ENCODE measurements at places on chromosomes 3 and 15.

GRCh38 chr3:32278714-32279113 lies 40.2 kb downstream of the CMTM8 start:
- no peak for DNase-seq
- H3K27ac ChIP-seq, result no peak overlapping the region
- no peaks in the 10 kb centered on the region for H3K4me1 ChIP-seq
- no peaks in the 10 kb centered on the region for H3K36me3 ChIP-seq
- no peaks in the 10 kb centered on the region for H3K27me3 ChIP-seq

- no peak overlapping the region for H3K4me3 ChIP-seq
- no peak for DNase-seq
- no peaks in the 10 kb centered on the region for H3K27me3 ChIP-seq
- H3K27ac ChIP-seq, result no peak overlapping the region
- H3K4me1 ChIP-seq, result no peaks in the 10 kb centered on the region
Observed at GRCh38 chr3:158659454-158660237, 12.8 kb downstream of the LXN start.

DNA sequence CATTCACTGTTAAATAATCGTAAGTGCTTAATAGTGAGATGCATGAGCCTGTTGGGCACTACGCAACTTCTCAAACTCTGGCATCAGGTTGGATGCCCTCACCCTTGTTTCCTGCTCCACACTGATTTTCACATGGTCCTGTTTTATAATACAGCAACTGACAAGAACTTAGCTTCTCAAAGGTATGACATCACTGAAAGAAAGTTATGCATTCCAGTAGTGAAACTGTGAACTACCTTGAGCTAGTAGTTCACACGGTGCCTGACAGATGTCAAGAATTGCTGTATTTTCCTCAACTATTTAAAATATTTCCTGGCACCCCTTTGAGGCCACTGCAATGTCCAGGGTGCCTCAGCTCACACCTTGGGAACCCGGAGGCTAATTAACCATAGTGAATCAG lies 327.5 kb downstream of the RORA start:
- no peaks in the 10 kb centered on the region for H3K27me3 ChIP-seq
- no peaks in the 10 kb centered on the region for H3K36me3 ChIP-seq
- DNase-seq, result no peak
- H3K4me3 ChIP-seq, result no peak overlapping the region

- H3K4me3 ChIP-seq, result no peak overlapping the region
- no peak for DNase-seq
- no peaks in the 10 kb centered on the region for H3K27me3 ChIP-seq
- H3K27ac ChIP-seq, result no peak overlapping the region
Observed at GRCh38 chr3:4714045-4714444, 220.9 kb downstream of the ITPR1 start.

DNA sequence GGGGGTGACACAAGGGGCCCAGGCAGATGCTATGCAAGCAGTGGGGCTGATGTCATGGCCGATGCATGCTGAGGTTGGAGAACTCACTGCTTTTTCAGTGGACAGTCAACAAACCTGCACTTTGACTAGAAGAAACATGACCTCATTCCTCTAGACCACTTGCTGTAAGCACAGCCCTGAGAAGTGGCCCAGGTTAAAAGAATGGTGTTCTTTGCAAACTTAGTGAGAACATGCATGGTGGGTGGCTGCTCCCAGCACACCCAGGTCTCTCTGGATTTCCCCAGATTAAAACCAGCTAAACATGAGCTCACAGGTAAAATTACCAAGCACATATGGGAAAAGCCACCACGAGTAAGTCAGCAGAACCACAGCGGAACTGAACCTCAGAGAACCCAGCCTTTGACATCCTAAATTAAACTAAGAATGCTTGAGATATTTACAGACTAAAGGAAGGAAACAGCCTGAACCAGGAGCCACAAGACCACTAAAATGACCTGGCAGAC lies 15.5 kb downstream of the DLEC1 start:
- no peaks in the 10 kb centered on the region for H3K27me3 ChIP-seq
- no peak overlapping the region for H3K4me3 ChIP-seq
- no peak for DNase-seq
- no peak overlapping the region for H3K27ac ChIP-seq
- H3K4me1 ChIP-seq, result no peaks in the 10 kb centered on the region
- peaks cover under 1% of the 10 kb centered on the region for H3K36me3 ChIP-seq

DNA sequence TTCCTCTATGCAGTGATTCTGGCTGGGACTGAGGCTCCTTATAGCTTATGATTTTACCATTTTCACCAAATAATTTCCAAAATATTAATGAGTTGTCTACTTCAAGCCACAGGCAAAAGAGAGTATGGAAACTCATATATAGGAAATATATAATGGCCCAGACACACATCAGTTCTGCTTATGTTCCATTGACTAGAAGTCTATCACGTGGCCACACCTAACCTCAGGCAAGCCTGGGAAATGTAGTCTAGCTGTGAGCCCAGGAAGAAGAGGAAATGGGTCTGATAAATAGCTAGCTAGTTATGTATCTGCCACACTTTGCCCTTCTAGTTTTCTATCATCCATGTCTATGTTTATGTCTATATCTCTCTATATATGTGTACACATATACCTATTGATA lies 195.1 kb downstream of the OTOL1 start:
- no peaks in the 10 kb centered on the region for H3K27me3 ChIP-seq
- H3K4me1 ChIP-seq, result no peaks in the 10 kb centered on the region
- H3K4me3 ChIP-seq, result no peak overlapping the region
- DNase-seq, result no peak

GRCh38 chr3:143935678-143936077 lies 35.9 kb upstream of the DIPK2A start:
- no peak overlapping the region for H3K27ac ChIP-seq
- H3K4me3 ChIP-seq, result no peak overlapping the region
- no peak for DNase-seq
- no peaks in the 10 kb centered on the region for H3K4me1 ChIP-seq

DNA sequence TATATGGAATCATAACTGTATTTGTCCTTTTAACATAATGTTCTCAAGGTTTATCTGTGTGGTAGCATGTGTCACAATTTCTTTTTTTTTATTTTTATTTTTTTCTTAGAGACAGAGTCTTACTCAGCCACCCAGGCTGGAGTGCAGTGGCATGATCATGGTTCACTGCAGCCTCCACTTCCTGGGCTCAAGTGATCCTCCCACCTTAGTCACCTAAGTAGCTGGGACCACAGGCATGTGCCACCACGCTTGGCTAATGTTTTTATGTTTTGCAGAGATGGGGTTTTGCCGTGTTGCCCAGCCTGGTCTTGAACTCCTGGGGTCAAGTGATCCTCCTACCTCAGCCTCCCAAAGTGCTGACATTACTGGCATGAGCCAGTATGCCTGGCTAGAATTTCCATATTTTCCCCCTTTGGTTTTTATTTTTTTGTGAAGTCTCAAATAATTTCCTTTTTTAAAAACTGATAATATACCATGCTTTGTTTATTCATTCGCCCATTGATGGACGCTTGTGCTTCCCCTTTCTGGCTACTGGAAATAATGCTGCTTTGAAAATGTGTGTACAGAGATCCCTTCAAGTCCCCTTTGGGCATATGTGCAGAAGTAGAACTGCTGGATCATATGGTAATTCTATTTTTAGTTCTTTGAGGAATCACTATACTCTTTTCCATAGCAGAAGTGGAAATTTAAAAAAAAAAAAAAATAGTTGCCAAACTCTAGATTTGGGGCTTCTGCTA lies 28.4 kb downstream of the TMEM40 start:
- H3K27me3 ChIP-seq, result no peaks in the 10 kb centered on the region
- no peaks in the 10 kb centered on the region for H3K36me3 ChIP-seq
- no peak for DNase-seq
- H3K4me3 ChIP-seq, result no peak overlapping the region

- no peaks in the 10 kb centered on the region for H3K27me3 ChIP-seq
- H3K4me1 ChIP-seq, result no peaks in the 10 kb centered on the region
- no peak for DNase-seq
Observed at GRCh38 chr3:149765762-149766334, 13.6 kb upstream of the COMMD2 start.

DNA sequence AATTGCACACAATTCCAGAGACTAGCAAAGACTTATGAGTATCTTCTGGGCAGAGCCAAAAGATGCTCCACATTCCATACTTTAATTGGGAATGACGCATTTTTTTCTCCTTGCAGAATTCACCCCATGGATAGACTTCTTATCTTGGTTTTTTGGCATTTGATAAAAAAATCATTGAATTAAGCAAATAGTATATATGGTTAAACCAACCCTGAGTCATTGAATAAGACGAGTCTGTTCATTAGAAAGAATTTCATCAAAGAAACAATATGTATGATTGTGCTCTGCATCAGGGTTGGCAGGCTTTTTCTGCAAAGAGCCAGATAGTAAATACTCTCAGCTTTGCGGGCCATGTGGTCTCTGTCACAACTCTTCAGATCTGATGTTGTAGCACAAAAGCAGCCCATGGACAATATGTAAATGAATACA lies 9.2 kb upstream of the PDZRN3 start:
- no peak for DNase-seq
- H3K4me3 ChIP-seq, result no peak overlapping the region
- no peaks in the 10 kb centered on the region for H3K36me3 ChIP-seq
- no peaks in the 10 kb centered on the region for H3K4me1 ChIP-seq

GRCh38 chr3:23819599-23820360 lies 14.0 kb downstream of the UBE2E1 start:
- DNase-seq, result no peak
- no peaks in the 10 kb centered on the region for H3K27me3 ChIP-seq

DNA sequence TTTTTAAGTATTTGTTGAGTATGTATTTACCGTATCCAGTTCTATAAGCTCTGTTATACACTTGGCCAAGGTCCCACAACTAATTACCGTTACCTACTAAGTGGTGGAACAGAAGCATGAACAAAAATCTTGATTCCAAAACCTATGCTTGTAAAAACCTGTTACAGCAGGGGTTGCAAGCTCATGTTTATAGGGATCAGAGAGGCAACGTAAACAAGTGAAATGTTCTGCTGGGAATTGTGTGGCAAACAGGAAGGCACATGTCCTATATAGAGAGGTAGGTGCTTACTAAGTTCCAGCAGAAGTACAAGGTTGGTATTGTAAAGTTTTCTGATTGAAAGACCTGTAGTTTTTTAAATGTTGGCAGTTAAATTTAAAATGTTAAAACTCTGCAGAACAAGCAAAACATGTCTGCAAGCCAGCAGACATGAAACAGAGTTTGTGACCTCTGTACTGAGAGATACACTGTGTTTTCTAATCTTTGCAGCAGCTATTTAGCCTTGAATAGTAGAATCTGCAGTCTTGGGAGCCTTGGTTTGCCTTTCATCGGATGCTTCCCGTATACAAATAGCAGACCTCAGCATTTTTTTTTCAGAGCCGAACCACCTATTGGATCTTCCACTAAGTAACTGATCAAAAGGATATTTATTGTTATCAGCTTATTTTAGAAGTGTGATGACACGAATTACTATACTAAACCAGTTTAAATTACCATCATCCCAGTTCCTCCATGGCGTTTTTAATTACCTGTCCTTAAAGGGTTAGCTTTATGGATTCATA lies 11.4 kb downstream of the IREB2 start:
- no peaks in the 10 kb centered on the region for H3K36me3 ChIP-seq
- no peak overlapping the region for H3K27ac ChIP-seq
- H3K4me3 ChIP-seq, result no peak overlapping the region
- no peaks in the 10 kb centered on the region for H3K27me3 ChIP-seq

Data from aorta (tissue), 5 donors.